ENCODE measurements at places on chromosomes 11 and 22.

DNA sequence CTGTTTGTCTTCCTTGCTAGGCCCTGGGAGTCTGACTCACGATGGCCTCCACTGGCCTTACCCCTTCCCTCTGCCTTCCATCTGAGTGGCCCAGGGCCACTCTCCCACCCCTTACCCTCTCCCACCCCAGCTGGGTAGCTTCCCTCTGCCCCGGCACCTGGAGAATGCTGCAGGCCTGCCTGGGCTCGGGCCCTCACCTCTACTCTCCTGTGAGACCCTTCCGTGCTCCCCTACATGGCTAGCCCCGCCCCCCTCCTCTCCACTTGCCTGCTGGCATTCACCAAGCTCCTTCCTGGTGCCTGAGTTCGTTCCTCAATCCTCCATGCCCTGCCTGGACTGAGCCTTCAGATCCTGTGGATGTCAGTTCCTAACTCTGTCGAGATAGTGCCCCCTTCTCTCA lies 8.7 kb downstream of the RAB36 start:
- no peak for DNase-seq

GRCh38 chr11:10386361-10386760 lies 68.7 kb upstream of the AMPD3 start:
- no peak for DNase-seq

GRCh38 chr11:64923151-64923661 lies 1.3 kb upstream of the PPP2R5B start:
- no peak for DNase-seq

- DNase-seq = no peak
Measured at GRCh38 chr22:46044621-46045458, 67.9 kb upstream of the WNT7B start.

- DNase-seq = peak; percentile 33
Measured at GRCh38 chr22:32926600-32926999, 125.1 kb downstream of the TIMP3 start.

DNA sequence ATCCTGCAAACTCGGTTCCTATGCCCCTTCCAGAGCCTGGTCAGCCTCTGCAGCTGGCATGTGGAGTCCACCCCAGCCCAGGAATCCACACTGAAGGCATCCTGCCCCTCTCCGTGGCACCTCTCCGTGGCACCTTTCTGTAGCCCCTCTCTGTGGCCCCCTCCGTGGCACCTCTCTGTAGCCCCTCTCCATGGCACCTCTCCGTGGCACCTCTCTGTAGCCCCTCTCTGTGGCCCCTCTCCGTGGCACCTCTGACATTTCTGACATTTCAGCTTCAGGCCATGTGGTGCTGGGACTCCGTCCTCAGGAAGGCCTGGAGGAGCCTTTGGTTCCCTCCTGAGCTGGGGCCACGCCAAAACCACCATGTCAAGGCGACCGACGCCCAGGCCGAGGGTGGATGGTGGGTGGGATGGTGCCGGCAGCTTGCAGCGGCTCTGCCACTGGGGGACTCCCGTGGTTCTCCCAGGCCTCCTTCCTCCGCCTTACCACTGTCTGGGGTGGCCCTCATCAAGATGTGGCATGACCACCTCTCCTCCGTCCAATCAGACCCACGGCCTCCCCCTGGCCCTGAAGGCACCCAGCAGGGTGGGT lies 1518.5 kb downstream of the BRD1 start:
- no peak for DNase-seq

GRCh38 chr11:444396-445144 lies 2.8 kb upstream of the ANO9 start:
- no peak for DNase-seq

- DNase-seq = no peak
Measured at GRCh38 chr11:86186386-86186785, 58.2 kb upstream of the EED start.

GRCh38 chr11:94595076-94595475 lies 27.9 kb downstream of the PIWIL4 start:
- no peak for DNase-seq

- no peak for DNase-seq
Measured at GRCh38 chr11:729492-730074, 17.7 kb upstream of the TALDO1 start.

GRCh38 chr22:36773935-36774334 lies 2.0 kb downstream of the IFT27 start:
- DNase-seq = no peak

GRCh38 chr11:3245071-3245470 lies 12.9 kb upstream of the MRGPRE start:
- DNase-seq = no peak

DNA sequence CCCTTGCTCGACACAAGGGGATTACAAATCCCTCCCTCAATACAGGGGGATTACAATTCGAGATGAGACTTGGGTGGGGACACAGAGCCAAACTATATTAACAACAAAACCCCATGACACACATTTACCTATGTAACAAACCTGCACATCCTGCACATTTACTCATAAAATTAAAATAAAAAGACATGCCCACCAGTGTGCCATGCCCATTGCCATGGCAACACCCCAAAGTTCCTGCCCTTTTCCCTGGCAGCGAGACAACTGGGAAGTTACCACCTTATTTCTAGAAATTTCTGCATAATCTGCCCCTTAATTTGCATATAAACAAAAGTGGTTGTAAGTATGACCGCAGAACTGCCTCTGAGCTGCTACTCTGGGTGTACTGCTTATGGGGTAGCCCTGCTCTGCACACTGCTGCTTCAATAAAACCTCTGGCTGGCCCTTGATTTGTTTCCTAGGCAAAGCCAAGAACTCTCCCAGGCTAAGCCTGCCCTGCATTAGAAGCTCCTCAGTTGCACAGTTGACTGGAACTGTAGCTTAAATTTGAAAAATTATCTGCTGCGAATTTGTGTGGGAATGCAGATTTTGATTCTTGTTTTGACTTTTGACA lies 8.6 kb upstream of the INCENP start:
- no peak for DNase-seq

DNA sequence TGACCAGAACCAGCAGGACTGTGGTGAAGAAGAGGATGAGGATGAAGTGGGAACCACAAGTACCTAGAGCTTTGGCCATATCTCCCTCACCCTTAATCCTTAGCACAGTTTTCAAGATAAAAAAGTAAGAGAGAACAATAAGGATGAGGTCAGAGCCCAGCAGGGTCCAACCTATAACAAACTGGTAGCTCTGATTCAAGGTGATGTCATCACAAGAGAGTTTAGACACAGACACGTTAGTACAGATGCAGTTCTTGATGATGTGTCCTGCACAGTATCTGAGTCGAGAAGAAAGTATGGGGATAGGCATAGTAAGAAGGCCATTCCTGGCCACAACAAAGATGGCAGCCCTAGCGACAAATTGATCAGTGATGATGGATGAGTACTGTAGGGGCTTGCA lies 586 bp downstream of the OR56A5 start:
- DNase-seq = no peak

DNA sequence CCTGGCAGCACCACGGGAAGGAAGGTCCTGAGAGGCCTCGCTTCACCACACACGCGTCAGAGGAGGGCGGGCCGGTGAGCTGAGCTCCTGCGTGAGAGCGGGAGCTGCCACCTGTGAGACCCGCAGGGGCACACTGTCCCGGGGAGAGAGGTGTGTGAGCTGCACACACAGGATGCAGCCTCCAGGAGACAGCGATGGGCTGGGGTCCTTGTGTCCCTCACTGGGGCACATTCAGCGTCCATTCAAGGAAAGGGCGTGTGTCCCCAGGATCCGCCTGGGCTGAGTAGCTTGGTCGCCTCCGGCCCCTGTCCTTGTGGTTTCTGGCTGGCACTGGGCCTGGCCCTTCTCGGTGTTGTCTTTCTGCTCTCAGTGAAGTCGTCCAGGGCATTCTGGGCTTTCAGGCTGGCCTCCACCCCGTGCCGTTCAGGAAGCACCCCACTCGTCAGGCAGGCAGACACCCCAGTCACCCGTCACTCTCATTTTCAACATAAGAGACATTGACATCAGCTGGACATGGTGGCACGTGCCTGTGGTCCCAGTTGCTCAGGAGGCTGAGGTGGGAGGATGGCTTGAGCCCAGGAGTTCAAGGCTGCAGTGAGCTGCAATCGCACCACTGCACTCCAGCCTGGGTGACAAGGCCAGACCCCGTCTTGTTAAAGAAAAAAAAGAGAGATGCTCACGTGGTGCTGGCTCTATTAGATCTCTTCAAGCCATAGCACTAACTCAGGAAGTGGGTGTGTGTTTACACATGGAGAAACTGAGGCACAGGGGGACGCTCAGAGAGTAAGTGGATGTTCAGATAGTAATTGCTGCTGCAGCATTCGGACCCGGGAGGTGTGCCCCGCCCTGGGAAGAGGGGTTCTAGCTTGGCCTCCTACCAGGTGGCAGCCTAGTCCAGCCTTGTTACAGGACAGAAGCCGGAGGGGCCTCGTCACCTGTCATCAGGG lies 1081.6 kb downstream of the BRD1 start:
- no peak for DNase-seq

DNA sequence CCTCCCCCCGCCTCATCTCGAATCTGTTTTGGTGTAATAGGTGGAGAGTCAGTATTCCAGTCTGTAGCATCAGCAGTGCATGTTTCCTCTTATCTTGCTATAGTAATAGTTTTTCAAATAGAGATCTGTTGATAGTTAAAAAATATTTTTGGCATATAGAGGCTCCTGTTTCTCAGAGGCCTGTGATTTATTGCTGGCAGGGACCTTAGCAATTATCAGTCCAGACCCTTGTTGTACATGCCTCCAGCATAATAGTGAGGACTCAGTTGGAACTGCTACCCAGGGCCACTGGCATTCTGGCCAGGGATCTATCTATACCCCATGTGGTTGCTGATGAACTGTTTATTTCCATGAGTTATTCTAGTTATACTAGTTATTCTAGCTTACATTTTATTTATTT lies 52.6 kb downstream of the SPECC1L start:
- DNase-seq = no peak

Measured in HFF-Myc (cell line).